IMR-90 (cell line): ENCODE measurements at places on chromosomes 11 and 22. TPM values are rescaled to one million over a fixed set of nuclear protein-coding genes. Genes with fewer than 3 reads are reported as not detected.

The GANAB gene
- total RNA-seq, result 182 and 209 TPM in 2 replicates

The CACNA1I gene
- total RNA-seq, result under 0.01 TPM in 1 of 2 replicates, not detected in the other

The KBTBD3 gene
- total RNA-seq, result 1.6 and 2.2 TPM in 2 replicates

The MYOD1 gene
- not detected in 2 replicates for total RNA-seq

GRCh38 chr11:87173185-87174039 lies 135.7 kb downstream of the TMEM135 start:
- H3K27ac ChIP-seq, result no peak overlapping the region
- H3K27me3 ChIP-seq, result no peaks in the 10 kb centered on the region
- peaks cover 2% of the 10 kb centered on the region; the same call in 1 of the 2 replicates for H3K4me1 ChIP-seq
- H3K4me3 ChIP-seq, result no peak overlapping the region

- no peaks in the 10 kb centered on the region for H3K36me3 ChIP-seq
- H3K4me3 ChIP-seq, result no peak overlapping the region
- peaks cover 14% of the 10 kb centered on the region for H3K4me1 ChIP-seq
- DNase-seq, result no peak
- H3K27ac ChIP-seq, result no peak overlapping the region
These were observed 7.2 kb upstream of the CBX6 start for GRCh38 chr22:38879108-38879729.

The RPS6KA4 gene
- total RNA-seq, result 43.3 and 52.9 TPM in 2 replicates

DNA sequence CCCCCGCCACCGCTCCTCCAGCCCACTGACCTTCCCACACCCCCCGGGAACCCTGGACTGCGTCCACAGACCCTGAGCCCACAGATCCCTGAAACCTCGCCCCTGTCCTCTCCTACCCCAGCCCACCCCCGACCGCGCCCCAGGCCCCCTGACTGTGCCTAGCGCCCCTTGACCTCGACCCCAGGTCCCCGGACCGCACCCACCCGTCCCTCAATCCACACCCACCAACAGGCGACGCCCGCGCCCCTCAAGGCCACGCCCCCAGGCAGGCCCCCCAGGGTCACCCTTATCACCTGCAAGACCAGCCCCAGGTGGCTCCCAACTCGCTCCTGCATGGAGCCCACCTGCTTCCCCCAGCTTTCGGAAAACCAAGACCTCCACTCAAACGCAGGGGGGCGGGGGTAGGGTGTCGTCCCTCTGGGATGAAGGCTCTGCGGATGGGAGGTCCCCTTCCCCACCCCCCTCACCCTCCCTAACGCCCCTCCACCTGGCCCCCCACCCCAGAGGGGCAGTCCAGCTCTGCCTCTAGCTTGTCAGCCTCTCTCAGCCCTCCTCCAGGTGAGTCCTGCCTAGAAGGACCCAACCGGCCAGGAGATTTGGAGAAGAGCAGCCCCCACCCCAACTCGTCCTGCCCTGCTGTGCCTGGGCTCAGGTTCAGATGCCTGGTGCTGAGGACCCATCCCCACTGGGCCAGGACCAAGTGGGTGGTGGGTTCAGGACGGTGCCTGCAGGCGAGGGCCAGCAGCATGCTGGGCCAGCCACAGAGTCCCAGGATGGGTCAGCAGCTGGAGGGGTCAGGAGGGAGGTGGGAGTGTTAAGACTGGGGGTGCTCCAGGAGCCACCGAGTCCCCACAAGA lies 3.1 kb upstream of the IL17REL start:
- H3K4me1 ChIP-seq, result peaks cover 6% of the 10 kb centered on the region; the same call in 1 of the 2 replicates
- DNase-seq, result no peak
- H3K36me3 ChIP-seq, result no peaks in the 10 kb centered on the region
- H3K4me3 ChIP-seq, result no peak overlapping the region
